ENCODE measurements at places on chromosomes 3 and 15.

DNA sequence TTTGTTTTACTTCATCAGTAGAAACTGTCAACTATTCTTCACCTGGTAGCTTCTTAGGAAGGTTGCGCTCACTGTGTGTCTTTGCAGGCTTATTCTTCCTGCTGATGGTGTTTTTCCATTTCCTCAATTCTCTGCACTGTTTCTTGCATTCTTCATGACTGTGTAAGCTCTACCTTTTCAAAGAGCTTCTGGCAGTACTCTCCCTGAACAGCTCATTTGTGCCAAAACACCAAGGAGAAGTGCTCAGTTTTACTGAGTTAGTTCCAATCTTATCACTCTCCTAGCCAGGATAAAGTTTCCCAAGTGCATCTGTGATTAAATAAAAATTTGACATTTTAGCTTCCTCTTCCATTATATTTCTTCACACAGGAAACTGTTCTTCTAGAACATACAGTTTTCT, 339.8 kb downstream of the EPHA3 start:
- DNase-seq: no peak

DNA sequence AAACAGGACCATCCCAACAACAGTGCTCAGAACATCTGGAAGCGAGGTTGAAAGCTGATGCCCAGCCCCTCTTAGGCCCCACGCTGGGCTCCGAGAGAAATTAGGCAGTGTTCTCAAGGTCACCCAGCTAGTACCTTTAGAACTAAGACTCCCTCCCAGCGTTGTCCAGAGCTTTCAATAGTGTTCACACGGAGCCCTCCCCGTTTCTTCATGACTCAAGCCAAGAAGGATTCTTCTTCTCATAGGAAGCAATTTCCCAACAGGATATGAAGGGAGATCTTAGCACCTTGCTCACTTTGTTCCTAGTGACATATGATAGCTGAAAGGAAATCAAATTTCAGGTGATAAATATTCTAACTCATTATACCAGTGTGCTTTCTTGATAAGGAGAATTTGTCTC, 244.2 kb upstream of the ST8SIA2 start:
- DNase-seq: no peak

DNA sequence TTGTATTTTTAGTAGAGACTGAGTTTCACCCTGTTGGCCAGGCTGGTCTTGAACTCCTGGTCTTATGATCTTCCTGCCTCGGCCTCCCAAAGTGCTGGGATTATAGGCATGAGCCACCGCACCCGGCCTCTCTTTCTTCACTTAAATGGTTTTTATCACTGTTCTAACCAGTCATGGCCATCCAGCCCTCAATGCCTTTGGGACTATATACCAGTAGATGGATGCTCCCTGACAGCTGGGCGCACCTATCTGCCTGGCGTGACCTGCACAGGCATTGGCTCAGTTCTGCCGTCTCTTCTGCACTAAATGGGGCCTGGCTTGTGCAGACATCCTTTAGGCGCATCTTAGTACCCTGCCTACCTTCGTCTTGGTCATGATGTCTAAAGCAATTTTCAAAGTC, 233.4 kb downstream of the ADAMTS17 start:
- no peak for DNase-seq

GRCh38 chr15:67358812-67359211, 104.2 kb downstream of the IQCH start:
- DNase-seq: no peak

- DNase-seq: no peak
Observed at GRCh38 chr15:26632500-26632899, 140.4 kb downstream of the GABRB3 start.

DNA sequence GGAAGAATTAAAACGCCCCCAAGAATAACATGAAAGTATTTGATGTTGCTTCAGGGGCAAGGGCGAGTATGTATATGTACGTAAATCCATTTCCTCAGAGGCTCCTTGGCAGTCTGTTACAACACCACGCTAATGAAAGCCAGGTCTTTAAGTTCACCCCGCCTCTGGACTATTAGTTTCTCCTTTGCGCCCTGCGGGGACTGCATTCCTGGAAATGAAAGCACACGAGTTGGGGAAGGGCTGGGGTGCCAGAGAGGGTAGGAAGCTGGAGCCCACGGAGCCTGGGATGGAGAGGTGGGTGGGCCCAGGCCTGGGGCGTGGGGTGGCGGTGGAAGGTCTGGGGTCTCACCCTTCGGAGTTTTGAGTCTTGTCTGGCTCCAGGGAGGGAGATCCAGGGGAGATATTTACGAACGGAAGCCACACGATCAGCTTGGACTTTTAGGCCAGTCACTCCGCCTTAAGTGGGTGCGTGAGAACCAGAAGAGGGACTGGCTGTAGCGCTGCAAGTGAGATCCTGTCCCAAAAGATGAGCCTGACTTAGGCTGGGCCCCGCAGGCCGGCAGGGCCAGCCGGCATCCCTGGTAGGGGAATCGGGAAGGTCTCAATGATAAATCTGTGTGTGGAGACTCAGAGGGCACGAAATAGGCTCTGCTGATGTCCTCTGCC, 1.6 kb upstream of the PLCL2 start:
- DNase-seq: no peak

DNA sequence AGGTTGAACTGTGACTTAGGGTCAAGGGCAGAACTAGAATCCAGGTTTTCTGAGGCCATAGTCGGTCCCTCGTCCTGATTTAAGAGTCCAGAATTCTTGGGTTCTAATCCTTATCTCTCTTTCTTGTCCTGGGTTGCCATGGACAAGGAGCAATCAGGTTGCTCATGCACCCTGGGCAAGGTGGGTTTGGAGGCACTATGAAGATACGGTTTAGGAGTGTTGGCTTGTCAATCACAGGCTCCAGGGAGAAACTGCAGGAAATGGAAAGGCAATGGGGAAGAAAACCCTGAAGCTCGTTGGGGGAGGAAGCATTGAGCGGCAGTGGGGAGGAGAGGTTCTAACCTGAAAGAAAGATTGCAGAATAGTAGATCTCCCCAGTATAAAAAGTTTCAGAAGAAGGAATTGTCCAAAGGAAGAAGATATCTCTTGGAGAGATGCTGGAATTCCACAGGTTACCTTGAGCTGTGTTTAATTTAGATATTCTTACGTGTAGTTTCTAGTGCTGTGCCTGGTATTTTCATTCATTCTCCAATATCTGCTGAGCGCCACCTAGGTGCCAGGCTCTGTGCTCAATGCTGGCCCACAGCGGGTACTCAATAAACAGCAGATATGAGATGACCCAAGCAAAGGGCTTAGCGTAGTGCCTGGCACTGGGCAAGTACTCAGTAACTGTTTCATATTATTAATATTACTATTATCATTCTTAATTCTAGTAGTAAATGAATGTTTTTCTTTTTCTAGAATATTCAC, 2.0 kb downstream of the ACAN start:
- DNase-seq: no peak

DNA sequence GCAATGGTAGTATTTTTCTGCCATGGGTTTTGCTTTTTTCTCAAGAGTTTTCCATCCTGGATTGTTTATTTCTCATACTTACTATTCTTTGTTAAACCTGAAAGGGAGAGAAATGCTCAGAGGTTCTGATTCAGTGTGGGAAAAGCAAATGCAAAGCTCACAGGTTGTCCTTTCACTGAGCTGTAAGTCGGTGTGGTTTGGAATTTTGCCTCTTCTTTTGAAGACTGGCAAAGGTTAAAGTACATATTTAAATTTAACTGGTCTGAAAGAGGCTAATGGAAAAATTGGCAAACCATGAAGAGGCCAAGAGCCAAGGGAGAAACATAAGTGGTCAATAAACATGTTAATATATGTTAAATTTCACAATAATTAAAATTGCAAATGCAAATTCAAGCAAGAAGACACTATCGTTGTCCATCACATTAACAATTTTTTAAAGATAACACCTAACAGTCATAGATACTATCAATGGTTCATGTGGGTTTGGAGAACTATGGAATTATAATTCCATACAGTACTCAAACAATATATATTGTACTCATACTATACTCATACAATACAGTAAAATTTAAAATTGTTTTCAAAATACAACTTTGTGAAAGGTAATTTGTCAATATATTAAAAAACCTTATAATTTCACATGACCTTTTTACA, 246.8 kb upstream of the STT3B start:
- no peak for DNase-seq

DNA sequence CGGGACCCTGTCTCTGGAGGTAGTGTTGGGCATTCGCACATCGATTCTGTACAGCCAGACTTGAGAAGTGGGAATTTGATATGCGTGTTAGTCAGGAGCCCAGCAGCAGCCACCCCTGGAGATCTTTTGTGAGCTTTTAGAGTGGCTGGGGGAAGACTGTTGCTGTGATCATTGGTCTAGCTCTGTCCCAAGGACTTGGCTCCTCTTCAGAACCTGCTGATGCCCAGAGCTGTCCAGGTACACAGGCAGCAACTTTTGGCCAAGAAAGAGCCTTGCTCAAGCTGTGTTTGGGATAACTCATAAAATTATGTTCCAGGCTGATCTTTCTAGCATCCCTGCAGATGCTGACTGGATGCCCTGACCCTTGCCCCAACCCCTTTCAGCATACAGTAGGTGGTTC, 29.3 kb downstream of the LIMD1 start:
- no peak for DNase-seq

DNA sequence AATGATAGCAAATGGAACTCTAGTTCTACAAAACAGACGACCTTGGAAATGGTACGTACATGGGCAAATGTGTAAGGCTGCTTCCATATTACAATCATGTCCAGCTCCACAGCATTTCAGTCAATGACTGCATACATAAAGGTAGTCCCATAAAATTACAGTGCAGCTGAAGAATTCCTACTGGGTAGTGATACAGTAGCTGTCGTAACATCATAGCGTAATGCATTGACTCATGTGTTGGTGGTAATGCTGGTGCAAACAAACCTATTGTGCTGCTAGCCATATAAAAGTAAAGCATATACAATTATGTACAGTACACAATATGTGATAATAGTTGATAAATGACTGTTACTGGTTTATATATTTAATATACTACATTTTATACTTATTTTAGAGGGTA, 18.5 kb downstream of the TTC23 start:
- no peak for DNase-seq

DNA sequence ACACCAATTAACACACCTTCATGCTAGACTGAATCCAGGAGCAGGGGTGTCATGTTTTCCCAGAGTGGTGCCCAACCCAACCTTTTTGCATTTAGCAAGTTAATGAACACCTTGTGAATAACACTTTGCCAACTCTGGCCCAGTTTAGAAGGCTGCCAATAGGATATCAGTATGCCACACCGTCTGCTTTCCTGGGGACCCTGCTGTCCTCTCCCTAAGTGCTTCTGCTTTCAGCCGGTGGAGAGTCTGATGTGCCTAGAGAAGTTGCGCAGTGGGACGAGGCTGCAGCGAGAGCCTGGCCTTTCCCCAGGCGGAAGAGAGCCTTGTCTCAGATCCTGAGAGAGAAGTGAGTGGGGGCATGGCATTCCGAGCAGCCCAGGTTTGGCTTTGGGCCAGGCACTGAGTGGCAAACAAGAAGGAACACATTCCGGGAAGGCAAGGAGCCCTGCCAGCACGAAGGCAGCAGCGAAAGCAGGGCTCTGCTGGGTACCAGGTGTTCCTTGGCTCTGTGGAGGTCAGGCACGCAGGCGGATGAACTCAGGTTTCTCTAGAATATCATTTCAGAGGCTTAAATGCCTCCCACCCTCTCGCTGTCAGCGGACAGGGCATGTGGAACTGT, 36.9 kb downstream of the SENP8 start:
- no peak for DNase-seq

DNA sequence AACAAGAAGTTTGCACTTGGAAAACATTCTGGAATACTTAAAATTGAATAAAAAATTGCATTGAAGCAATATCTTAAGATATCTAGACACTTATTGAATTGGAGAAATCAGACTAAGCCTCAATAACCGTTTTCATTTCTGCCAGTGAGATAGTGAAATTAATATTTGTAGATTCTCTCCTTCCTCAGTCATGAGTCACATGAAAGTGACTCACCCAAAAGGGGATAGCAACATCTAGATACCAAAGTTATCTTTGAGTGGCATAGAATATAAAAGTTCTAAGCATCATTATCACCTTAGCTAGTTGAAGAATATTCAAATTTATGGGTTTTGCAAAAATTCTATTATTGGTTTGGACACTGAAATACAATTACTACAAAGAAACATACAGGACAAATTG, 614.8 kb upstream of the ZNF717 start:
- DNase-seq: no peak

DNA sequence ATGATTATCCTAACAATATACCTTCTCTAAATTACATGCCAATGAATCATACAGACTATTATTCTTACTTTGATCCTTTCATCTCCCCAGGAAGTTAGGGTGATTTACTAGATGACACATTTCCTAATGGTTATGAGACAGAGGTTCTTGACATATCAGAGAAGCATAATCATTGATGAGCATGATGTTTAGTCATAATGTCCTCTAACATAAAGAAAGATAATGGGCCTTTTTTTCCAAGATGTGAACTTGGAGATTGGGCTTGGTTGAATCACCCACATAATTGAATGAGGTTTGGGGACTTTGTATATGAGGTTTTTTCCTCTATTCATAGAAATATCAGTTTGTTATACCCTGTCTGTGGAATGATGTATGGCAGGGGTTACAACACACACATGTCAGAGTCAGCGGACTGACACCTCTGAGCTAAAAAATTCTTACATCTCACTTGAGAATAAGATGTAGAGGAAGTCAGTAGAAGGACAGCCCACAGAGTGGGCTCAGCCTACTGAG, 69.7 kb upstream of the DCBLD2 start:
- DNase-seq: no peak

DNA sequence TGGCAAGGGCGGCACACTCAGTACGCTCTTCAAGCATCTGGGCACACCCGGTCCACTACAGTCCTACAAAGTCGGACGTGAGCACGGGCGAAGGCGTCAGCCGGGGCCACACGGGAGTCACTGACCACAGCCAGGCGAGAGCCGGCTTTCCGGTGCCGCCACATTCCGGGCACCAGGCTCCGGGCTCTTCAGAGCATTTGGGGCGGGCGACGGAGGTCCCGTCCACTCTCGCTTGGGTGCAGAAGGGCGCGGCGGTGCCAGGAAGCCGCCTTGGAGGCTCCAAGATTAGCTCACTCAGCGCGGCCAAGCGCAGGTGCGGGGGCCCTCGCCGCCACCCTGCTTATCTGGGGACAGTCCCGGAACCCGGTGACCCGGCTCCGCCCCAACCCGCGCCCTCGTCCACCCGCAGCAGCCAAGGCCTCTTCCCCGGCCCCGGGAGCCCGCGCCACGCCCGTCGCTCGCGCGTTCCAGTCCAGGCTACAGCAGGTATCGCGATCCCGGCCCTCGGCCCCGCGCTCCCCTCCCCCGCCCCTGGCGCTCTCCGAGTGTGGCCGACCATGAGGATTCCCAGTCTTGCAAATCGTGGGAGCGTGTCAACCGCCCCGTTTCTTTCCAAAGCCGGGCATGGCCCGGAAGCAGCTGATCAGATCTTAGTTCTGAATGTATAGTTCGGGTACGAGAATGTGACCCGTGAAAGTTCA, at the start of gene ADPRH:
Gene ADPRH, plus strand, starts transcription at position 127 of the 701 bp plus-strand sequence. CDS start 2,678 bp downstream, outside the sequence.
- no peak for DNase-seq

All from cerebellar nuclear complex (tissue), 1 donor.